ENCODE measurements at places on chromosomes 6 and 20.

DNA sequence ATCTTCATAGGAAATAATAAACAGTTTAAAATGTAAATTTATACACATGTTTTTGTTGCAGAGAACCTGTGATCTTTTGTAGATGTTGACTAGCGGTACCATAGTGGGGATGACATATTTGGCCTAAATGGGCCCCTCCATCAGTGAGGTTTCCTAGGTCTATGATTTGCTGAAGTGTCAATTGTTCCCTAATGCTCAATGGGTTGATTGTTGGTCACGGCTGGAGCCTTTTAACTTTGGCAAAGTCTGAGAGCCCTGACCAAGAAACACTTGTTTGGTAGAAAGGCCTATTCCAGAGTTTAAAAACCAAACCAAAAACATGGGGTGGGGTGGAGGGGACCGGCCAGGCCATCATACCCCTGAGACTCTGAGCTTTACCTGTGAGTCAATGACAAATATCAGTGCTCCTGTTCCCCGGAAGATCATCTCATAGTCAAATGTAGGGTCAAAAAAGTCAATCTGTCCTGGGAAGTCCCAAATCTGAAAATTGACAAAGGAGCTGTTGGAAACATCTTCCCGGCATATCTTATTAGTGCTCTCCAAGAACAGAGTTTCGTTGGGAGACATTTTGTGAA lies 25.1 kb downstream of the RRAGD start:
- no peak for DNase-seq

- DNase-seq = peak; percentile 91
Measured at GRCh38 chr6:52664186-52664990, 6.5 kb upstream of the TMEM14A start.

- DNase-seq = no peak
Measured at GRCh38 chr6:113381959-113382358, 475.2 kb upstream of the MARCKS start.

DNA sequence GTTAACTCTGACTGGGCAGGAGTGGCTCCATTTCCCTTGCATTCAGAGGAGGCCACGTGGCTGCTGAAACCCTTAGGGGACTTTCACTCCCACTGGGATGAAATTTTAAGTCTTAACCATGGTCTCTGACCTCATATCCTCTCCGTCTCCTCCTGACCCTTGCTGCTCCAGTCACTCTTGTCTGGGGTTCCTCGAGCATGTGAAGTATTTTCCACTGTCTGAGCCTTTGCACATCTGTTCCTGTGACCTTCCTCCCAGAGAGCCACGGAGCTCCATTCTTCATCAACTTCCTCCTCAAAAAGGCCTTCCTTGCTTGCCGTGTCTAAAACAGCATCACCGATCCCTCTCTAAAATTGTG lies 153.0 kb upstream of the UST start:
- DNase-seq = no peak

DNA sequence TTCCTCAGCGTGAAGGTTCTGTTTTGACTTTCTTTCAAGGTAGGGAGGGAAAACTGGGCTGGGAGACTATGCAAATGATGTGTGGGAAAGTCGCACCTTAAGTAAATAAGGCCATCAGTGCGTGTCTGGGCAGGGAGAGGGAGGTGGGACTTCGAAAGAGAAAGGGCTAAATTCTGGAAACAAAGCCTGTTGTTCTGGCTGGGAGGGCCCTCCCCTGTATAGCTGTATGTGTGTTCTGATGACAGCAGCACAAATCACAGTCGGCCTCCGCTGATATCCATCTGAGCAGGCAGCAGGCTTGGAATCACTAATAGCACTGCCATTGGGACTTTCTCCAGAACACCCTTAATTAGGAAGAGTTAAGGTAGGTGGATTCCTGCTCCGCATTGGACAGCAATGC lies 19.2 kb downstream of the JAG1 start:
- peak; percentile 22 for DNase-seq

GRCh38 chr20:50472693-50473664 lies 37.2 kb upstream of the PTPN1 start:
- DNase-seq = no peak

GRCh38 chr6:23951691-23952090 lies 174.3 kb upstream of the NRSN1 start:
- no peak for DNase-seq

- DNase-seq = no peak
Measured at GRCh38 chr6:165661664-165662025, 1.4 kb downstream of the PDE10A start.

- no peak for DNase-seq
Measured at GRCh38 chr20:61044499-61044898, 207.6 kb upstream of the CDH4 start.

DNA sequence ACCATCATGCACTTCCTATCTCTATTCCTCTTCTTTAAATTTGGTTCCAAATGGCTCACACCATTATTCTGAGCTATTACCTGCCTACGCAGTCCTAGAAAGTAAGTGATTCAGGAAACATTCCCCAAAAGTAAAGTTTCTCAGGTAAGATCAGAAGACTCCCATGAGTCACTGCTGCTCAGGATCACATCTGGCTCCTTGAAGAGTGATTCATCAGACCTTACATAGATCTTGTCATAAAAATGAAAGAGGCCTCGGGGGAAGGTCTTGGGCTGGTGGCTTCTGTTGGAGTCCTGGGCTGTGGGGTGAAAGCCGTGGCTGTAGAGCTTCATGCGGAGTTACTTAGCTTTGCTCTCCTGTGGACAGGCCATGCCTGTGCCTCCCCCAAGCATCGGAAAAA lies 35.9 kb downstream of the PLG start:
- DNase-seq = no peak

DNA sequence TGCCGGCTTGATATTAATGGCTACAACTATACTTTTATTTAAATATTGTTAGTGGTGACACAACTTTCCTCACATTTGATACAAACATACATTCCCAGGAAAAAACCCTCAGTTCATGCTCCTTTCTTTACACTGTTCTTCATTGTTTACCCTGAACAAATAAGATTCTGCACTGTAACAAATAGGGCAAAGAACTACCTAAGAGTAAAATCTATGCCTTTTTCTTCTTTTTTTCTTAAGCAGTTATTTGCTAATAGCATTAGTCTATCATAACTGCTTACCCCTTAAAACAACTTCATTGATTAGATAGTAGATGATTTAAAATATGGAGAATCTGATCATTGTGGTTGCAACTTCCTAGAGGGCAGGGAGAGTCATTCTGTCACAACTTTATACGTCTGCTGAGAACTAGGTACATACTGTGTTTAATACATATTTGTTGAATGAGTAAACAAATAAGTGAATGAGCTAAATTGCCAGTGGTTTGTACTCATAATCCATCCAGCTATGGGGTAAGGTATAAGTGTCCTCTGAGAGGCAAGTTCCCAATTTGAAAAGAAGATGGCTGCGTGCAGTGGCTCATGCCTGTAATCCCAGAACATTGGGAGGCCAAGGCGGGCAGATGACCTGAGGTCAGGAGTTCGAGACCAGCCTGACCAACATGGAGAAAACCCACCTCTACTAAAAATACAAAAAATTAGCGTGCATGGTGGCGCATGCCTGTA lies 161.0 kb downstream of the CDK19 start:
- DNase-seq = no peak

GRCh38 chr6:151180330-151181048 lies 59.3 kb upstream of the AKAP12 start:
- no peak for DNase-seq

- peak; percentile 29 for DNase-seq
Measured at GRCh38 chr6:123841067-123841896, 37.6 kb downstream of the NKAIN2 start.

- no peak for DNase-seq
Measured at GRCh38 chr6:88342336-88342735, 176.2 kb upstream of the CNR1 start.

- DNase-seq = no peak
Measured at GRCh38 chr6:101079696-101080270, 198.7 kb upstream of the ASCC3 start.

All from NCI-H187 (cell line).